ENCODE measurements at places on chromosomes 2 and 18. TPM values are rescaled to one million over a fixed set of nuclear protein-coding genes. Genes with fewer than 3 reads are reported as not detected.

Gene ADAM23
- not detected for total RNA-seq

Gene ASB18
- not detected for total RNA-seq

Gene GALNT14
- total RNA-seq = 68.4 TPM

Gene C2orf92
- 2.2 TPM for total RNA-seq

Gene FAM161A
- total RNA-seq = 2.9 TPM

Gene SLC11A1
- 0.33 TPM for total RNA-seq

Gene PRSS56
- not detected for total RNA-seq

Gene VWA3B
- not detected for total RNA-seq

Data from HT-29 (cell line).